Right atrium auricular region (tissue), 2 donors: ENCODE measurements at places on chromosomes 5 and 9. TPM values are rescaled to one million over a fixed set of nuclear protein-coding genes. Genes with fewer than 3 reads are reported as not detected.
A peak's percentile ranks its signal among the peaks of the same experiment; 100 is the strongest.

DNA sequence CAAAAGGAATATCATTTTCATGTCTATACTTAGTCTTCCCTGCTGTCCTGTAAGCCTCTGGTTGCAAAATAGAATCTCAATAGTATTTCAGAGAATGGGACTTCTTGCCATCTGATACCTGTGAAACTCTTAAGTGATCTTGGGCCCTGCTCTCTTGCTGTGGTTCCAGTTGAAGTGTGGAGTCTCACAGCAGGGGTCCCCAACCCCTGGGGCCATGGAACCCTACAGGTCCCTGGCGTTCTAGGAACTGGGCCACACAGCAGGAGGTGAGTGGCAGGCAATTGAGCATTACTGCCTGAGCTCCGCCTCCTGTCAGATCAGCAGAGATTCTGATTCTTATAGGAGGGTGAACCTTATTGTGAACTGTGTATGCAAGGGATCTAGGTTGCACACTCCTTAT, 65.9 kb downstream of the ZSWIM6 start:
- no peak overlapping the region for H3K4me3 ChIP-seq
- peaks cover 16% of the 10 kb centered on the region for H3K4me1 ChIP-seq
- no peaks in the 10 kb centered on the region for H3K36me3 ChIP-seq
- no peaks in the 10 kb centered on the region for H3K27me3 ChIP-seq
- DNase-seq, result no peak

- H3K36me3 ChIP-seq, result no peaks in the 10 kb centered on the region
- H3K27ac ChIP-seq, result peak overlapping the region; percentile 26
Measured at GRCh38 chr9:98917746-98918487, 25.8 kb upstream of the COL15A1 start.

DNA sequence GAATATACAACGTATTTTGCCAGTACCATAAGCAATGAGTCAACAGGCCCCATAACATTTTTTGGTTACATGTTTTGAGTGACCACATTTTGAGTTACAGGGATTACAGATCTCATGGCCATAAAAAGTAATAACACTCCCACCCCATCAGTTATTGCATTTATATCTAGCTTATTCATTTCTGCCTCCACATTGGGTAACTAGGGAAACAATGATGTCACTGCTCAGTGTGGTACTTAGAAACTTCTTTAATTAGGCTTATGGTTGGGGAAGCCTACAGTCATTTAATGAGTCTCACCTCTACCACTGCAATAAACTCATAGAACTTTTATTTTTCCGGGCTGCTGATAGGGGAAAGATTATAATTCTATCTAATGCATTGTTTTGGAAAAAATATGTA, 39.9 kb upstream of the SMIM15 start:
- H3K4me3 ChIP-seq, result no peak overlapping the region
- no peak for DNase-seq
- H3K27me3 ChIP-seq, result no peaks in the 10 kb centered on the region

GRCh38 chr5:137415231-137415681, 83.9 kb downstream of the SPOCK1 start:
- no peaks in the 10 kb centered on the region for H3K36me3 ChIP-seq
- H3K4me3 ChIP-seq, result no peak overlapping the region
- DNase-seq, result no peak
- H3K4me1 ChIP-seq, result peaks cover 24% of the 10 kb centered on the region

- no peaks in the 10 kb centered on the region for H3K27me3 ChIP-seq
- no peak for DNase-seq
- peaks cover 11% of the 10 kb centered on the region for H3K4me1 ChIP-seq
- no peak overlapping the region for H3K4me3 ChIP-seq
- peaks cover 35% of the 10 kb centered on the region for H3K36me3 ChIP-seq
Measured at GRCh38 chr9:128254855-128255759, 20.7 kb downstream of the GOLGA2 start.

DNA sequence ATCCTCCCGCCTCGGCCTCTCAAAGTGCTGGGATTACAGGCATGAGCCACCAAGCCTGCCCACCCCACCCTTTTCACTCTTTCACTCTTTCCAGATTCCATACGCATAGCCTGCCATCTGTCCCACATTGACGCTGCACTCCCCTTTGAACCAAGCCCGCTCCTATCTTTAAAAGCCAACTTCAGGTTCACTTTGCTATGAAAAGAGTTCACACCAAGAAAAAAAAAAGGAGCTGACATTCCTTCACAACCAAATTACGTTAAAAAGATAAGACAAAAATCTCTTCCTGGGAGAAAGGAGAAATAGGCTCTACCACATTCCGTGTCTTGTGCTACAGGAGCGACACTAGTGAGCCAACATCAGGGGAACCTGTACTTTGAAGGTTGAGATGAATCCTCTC, 41.5 kb downstream of the DMRT1 start:
- no peak for DNase-seq
- H3K27ac ChIP-seq, result no peak overlapping the region
- no peaks in the 10 kb centered on the region for H3K36me3 ChIP-seq

GRCh38 chr5:16970260-16970659, 34.2 kb upstream of the MYO10 start:
- no peak overlapping the region for H3K27ac ChIP-seq
- H3K4me3 ChIP-seq, result no peak overlapping the region
- DNase-seq, result no peak
- no peaks in the 10 kb centered on the region for H3K27me3 ChIP-seq
- no peaks in the 10 kb centered on the region for H3K4me1 ChIP-seq

GRCh38 chr5:178526773-178527457, 63.3 kb downstream of the COL23A1 start:
- H3K36me3 ChIP-seq, result no peaks in the 10 kb centered on the region
- no peaks in the 10 kb centered on the region for H3K27me3 ChIP-seq
- DNase-seq, result no peak
- H3K27ac ChIP-seq, result peak overlapping the region; percentile 64

DNA sequence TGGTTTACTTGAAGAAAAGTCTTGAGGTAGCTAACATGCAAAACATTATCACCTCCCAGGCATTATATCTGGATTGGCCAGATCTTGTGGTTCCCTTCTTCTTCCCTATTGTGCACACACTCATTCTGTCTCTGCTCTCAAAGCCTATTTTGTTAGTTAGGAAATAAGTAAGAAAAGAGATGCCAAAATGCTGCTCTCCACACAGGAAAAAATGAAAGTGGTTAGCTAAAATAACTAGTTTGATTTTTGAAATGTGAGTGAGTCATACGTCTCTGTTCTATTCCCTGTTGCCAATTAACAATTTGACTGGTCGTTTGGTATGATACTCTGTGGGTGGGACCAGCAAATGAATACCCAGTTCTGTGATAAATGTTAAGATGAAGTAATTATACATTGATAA, 28.1 kb downstream of the LMNB1 start:
- H3K4me3 ChIP-seq, result no peak overlapping the region
- H3K27ac ChIP-seq, result no peak overlapping the region
- no peaks in the 10 kb centered on the region for H3K36me3 ChIP-seq
- no peaks in the 10 kb centered on the region for H3K4me1 ChIP-seq
- no peak for DNase-seq
- H3K27me3 ChIP-seq, result no peaks in the 10 kb centered on the region

DNA sequence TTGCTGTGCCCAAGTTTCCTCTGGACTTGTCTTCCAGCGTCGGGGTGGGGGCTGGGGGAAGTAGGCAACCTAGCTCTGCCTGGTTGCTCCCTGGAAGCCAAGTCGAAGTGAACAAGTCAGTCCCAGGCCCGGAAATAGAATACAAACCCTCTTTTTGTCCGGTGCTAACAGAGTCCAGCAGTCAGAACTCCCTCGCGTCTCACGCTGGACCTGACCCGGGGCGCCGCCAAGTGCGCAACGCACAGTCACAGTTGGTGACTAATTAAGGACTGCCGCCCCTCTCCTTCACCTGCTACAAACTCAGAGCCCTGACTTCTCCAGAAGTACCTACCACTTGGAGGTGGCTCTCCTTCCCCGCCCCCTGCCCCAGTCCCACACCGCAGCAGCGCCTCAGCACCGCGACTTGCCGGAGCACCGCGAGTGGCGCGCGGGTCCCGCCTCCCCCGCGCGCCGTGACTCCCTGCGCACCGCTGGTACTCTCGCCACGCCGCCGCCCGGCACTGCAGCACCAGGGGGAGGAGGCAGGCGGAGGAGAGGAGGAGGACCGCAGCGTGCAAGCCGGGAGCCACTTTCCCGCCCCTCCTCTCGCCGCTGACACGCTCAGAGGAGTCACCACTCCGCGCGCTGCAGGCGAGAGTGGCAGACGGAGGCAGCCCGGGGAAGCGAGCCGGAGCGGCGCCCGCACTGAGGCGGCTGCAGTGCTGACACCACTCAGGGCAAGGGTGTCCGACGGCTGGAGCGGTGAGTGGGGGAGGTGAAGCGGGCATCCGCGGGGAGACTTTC, at the start of gene SV2C:
TSS of gene SV2C (plus strand) at position 612 of the 783 bp plus-strand sequence. CDS start 48,368 bp downstream, outside the sequence.
- no peak within 1 kb of the TSS for H3K4me3 ChIP-seq
- no peak for DNase-seq
- H3K27ac ChIP-seq, result no peak within 1 kb of the TSS
- H3K27me3 ChIP-seq, result peaks cover 11% of the 10 kb centered on the region
- H3K4me1 ChIP-seq, result no peaks in the 10 kb centered on the region

DNA sequence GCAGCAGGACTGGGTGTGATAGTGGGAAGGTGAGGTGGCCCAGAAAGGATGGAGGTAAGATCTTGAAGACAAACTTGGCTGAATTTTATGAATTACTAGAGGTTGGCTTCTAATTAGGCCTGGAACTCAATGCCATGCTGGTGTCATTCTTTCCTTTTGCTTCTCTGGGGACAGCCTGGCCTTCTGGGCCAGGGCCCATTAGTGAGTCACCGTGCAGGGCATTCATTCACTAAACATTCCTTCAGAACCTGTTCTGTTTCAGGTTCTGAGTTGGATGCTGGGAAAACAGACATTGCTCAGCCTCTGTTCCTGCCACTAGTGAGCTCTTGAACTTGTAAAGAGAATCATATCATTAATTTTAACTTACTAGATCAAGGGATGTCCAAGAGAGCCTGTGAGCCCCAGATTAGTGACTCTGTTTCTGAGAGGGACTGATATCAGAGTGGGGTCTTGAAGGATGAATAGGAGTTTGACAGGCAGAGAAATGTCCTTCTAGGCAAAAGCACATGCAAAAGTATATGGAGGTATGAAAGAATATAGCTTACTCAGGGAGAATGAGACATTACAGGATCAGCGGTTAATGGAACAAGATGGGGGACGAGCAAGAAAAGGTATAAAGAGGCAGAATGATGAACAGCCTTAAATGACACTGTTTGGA, 66.5 kb downstream of the LHX2 start:
- no peak for DNase-seq
- no peaks in the 10 kb centered on the region for H3K36me3 ChIP-seq
- H3K4me1 ChIP-seq, result no peaks in the 10 kb centered on the region
- H3K27ac ChIP-seq, result peak overlapping the region; percentile 56
- no peak overlapping the region for H3K4me3 ChIP-seq

DNA sequence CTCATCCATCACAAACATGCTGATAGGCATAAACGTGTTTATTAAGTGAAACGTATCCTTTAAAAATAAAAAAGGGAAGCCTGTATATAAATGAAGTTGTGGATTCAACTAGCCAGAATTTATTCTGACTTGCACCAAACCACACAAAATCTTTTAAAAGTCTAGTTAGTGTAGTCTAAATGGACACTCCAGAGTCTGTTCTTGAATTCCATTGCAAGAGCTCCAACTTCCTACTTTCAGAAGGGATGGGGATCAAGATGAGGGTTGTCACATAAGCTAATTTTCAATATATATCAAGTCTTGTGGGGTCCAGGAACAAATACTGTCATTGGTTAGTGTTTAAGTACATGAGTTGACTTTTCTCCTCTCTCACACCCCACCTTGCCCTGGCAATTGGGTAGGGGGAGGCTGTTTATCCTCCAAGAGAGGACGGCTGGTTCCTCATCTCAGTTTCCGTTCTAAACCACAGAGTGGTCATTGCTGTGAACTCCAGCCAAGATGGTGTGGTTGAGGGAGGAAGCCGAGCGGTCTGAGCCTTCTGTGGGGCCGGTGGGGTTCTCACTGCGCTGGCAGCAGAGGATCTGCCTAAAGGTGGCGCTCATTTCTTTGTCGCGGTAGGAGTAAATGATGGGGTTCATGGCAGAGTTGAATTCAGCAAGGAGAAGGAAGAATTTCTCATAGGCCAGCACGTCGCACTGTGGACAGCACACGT, 163.2 kb downstream of the LPAR1 start:
- DNase-seq, result peak; percentile 60
- peaks cover 9% of the 10 kb centered on the region for H3K36me3 ChIP-seq
- no peak overlapping the region for H3K27ac ChIP-seq
- H3K4me3 ChIP-seq, result no peak overlapping the region

GRCh38 chr5:95734187-95734586, 3.1 kb downstream of the RHOBTB3 start:
- H3K27ac ChIP-seq, result peak overlapping the region; percentile 91
- no peaks in the 10 kb centered on the region for H3K27me3 ChIP-seq
- no peak for DNase-seq
- H3K4me3 ChIP-seq, result peak overlapping the region; percentile 20

- H3K27ac ChIP-seq, result no peak overlapping the region
- H3K4me3 ChIP-seq, result no peak overlapping the region
- H3K4me1 ChIP-seq, result no peaks in the 10 kb centered on the region
- DNase-seq, result no peak
Measured at GRCh38 chr5:60805463-60805862, 38.6 kb downstream of the ELOVL7 start.

DNA sequence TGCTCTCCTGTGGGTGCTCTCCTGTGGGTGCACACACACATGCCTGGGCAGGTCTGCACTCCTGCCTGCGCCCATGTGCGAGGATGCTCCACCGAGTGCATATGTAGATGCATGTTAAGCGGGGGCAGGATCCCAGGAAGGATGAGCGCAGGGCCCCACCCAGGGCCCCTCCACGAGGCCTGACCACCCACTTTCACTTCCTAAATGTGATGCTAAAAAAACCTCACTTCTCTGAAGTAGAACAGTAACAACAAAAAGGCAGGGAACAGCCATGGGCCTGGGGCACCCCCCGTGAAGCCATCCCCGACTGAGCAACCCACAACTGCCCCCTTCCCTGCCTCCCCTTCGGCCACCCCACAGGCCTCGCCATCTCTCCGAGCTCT, 48.2 kb upstream of the SARDH start:
- no peaks in the 10 kb centered on the region for H3K4me1 ChIP-seq
- H3K4me3 ChIP-seq, result no peak overlapping the region
- H3K27me3 ChIP-seq, result no peaks in the 10 kb centered on the region
- no peaks in the 10 kb centered on the region for H3K36me3 ChIP-seq
- no peak for DNase-seq

DNA sequence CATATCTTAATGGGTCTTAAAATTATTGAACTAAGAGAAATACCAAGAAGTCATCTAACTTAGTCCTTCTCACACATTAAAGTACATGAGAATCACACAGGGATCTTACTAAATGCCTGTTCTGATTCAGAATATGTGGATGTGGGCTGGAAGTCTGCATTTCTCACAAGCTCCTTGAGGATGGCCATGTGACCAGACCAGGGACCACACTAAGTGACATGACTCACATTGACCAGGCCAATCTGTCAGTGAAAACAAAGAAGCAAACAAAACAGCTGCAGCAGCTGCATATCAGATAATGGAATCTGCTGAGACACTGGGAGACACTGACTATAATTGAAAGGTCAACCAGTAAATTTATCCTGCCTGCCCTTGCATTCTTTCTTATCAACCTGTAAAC, 110.5 kb downstream of the ADAMTS12 start:
- H3K27me3 ChIP-seq, result no peaks in the 10 kb centered on the region
- H3K4me1 ChIP-seq, result no peaks in the 10 kb centered on the region
- no peak overlapping the region for H3K4me3 ChIP-seq
- H3K27ac ChIP-seq, result no peak overlapping the region

GRCh38 chr5:158642879-158643278, 456.8 kb downstream of the EBF1 start:
- H3K36me3 ChIP-seq, result no peaks in the 10 kb centered on the region
- no peaks in the 10 kb centered on the region for H3K27me3 ChIP-seq
- no peak for DNase-seq
- H3K27ac ChIP-seq, result no peak overlapping the region
- H3K4me1 ChIP-seq, result no peaks in the 10 kb centered on the region

Gene ANKRA2
- total RNA-seq, result 11.3 TPM

Gene TEK
- 16.7 TPM for total RNA-seq

Gene PCDHA6
- 0.20 TPM for total RNA-seq

Gene C8G
- total RNA-seq, result not detected
